ENCODE measurements at places on chromosomes 5 and 9. TPM values are rescaled to one million over a fixed set of nuclear protein-coding genes. Genes with fewer than 3 reads are reported as not detected.
A peak's percentile ranks its signal among the peaks of the same experiment; 100 is the strongest.

Gene GKAP1
- total RNA-seq, result 16.6 TPM

Gene PCDHGA2
- 7.0 TPM for total RNA-seq

Gene CNTFR
- 40.5 TPM for total RNA-seq

Gene IL9
- not detected for total RNA-seq

Gene N4BP3
- 0.54 TPM for total RNA-seq

Gene FTMT
- not detected for total RNA-seq

Gene GCNT4
- total RNA-seq, result 0.26 TPM

Gene SNX30
- 3.9 TPM for total RNA-seq

- no peak for DNase-seq
These were observed 522.3 kb upstream of the NUDT12 start for GRCh38 chr5:104084896-104085295.

DNA sequence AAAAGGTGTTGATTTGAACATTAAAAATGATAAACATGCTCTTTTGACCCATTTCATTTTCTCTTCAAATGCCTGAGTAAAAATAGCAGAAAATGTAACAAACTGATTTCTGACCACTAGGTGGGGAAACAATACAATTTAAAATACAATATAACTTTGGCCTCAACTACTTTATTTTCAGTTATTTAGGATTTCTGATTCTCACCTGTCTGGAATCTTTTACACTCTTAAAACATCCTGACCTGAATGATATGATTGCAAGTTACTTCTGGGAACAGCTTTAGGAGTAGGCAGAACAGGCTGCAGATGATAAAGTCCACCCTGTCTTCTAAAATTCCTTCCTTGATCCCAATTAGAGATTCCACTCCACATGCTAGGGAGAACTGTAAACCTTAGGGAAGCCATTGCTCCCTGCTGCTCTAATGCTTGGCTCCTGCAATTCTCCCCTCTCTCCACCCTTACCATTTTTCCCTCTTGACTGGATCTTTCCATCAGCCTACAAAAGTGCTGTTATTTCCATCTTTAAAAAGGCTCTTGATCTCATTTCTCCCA is 70.3 kb downstream of the FYB1 start:
- no peak for DNase-seq

- no peak for DNase-seq
These were observed 16.4 kb upstream of the TOR2A start for GRCh38 chr9:127751269-127752054.

- no peak for DNase-seq
These were observed 97.6 kb upstream of the GRHPR start for GRCh38 chr9:37324691-37325490.

DNA sequence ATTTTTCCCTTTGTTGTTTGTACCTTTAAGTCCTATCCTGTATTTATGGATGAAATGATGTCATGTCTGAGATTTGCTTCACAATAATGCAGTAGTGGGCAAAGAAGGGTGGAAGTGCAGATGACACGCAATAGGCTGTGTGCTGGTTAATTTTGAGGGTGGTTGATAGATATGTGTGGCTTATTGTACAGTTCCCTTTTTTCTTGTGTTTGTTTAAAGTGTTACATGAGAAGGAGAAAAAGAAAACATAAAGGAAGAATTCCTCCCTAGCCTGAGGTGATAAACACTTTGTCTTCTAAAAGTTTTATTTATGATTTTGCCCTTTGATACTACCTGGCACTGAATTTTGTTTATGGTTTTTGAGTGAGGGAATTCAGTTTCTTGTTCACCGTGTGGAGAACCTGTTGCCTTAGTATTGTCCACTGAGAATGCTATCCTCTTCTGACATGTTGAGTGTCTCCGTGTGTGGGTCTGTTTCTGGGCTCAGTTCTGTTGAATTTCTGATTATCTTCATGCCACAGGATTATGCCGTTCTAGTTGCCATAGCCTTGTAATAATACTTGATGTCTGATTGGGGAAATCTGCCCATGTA is 52.3 kb upstream of the FAM120AOS start:
- DNase-seq, result no peak

DNA sequence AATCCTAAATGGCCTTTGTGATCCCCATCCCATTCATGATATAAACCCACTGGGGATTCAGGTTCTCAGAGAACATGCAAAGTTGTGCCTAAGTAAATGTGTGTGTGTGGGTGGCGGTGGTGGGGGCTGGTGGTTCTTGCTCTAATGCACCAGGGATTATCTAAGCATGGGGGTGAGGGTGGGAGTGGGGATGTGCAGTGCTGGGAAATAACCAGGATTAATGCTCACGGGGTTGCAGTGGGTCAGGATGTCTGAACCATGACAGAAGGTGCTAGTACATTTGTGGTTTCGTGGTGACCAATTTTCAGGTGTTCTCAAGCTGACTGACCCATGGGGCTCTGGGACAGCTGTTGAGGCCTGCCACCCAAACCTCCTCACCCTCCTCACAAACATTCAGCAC is 101.0 kb downstream of the ZNF608 start:
- no peak for DNase-seq

- DNase-seq, result peak; percentile 93
These were observed at the start of gene NEURL1B for GRCh38 chr5:172640822-172641358. Gene NEURL1B (plus strand): TSS chr5:172641263. CDS start chr5:172641407, 144 bp downstream.

- no peak for DNase-seq
These were observed 336.7 kb downstream of the FAM170A start for GRCh38 chr5:119966028-119966427.

DNA sequence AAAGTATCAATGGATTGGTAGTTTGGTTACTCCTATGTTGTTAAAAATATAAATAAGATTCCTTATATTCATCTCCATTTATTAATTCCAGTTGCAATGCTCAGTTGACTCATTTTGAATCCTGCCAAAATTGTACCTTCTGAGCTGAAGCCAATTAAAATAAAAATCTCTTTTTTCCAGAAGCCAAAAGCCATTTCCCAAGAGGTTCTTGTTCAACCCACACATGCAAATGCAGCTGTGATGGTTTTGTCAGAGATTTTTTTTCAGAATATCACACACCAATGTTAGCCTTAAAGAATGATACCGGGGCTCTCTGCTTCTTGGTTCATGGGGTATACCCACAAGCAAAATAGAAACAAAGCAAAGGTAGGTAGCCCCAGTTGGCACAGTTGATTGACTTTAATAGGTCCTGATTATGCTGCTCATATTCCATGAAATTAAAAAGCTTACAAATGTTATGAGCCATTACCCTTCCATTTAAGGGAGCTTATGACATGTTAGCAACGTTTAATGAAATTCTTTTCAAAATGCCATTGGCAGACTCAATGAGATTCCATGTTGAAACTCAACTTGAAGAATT is 208.0 kb downstream of the SGCD start:
- DNase-seq, result no peak

- no peak for DNase-seq
These were observed 308.2 kb downstream of the ARL15 start for GRCh38 chr5:54001976-54002775.

DNA sequence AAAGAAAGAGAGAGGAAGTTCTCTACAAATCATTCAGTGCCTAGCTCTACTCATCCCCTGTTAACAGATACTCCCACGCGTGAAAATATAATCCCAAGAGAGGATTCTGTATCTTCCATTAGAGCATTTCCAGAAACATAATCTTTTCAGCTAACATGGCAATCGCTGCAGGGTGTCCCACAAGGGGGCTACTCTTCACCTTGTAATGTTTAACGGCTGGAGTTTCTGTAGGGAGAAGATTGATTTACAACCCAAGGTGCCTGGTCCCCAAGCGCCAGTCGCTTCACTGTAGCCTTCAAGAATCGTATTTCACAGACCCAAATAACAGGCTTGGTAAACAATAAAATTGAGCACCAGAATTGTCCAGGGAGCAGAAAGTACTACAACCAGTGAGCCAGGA is 318.7 kb downstream of the TLE1 start:
- no peak for DNase-seq

DNA sequence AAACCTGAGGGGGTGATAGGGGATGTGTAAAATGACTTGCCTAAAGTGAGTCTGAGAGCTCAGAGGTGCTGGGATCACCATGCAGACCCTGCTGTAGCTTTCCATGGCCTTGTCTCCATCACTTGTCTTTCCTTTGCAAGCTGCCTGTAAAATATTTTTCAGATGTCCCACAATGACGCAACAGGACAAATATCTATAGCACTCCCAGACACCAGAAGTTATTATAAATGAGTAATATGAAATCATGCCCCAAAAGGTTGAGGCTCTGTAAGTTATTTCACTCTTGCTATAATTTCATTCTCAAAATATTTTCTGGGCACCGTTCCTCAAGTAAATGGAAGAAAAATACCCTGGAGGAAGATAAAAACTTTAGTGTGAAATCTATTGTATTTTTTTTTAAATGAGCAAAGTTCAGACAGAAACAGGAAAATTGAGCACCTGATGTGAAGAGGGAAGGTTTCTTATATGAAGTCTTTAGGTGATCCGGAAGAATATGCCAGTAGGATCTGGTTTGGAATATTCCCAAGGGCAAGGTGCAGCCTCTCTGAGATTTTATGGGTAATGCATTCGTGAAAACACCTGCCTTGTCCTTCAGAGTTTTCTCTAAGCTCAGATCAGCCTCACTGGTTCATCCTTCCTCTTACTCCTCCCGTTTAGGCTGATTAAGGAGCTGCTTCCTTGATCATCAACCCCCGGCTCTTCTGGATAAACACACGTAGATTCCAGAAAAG is 138.3 kb upstream of the DMAC1 start:
- DNase-seq, result no peak

GRCh38 chr9:12859704-12860251 is 85.0 kb downstream of the LURAP1L start:
- DNase-seq, result no peak

GRCh38 chr9:75389101-75389500 is 300.8 kb downstream of the OSTF1 start:
- DNase-seq, result no peak

GRCh38 chr9:133718563-133719315 is 19.4 kb downstream of the SARDH start:
- DNase-seq, result no peak

DNA sequence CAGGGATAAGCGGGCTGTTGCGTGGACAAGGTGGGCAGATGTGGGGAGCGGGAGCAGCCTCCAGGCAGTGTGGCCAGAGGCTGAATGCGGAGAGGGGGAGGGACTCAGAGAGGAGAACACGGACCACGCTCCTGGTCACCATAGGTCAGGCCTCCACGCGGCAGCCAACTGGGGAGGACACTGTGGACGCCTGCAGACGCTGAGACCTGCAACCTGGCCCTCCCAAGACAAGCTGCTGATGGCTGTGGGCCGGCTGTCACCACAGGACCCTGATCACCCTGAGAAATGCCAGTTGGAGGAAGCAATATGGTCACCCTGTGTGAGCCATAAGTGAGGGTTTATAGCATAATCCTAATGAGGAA is 16.8 kb downstream of the LPCAT1 start:
- DNase-seq, result peak; percentile 42

- no peak for DNase-seq
These were observed 1.5 kb downstream of the F2R start for GRCh38 chr5:76717222-76718083.

- no peak for DNase-seq
These were observed 48.3 kb downstream of the EHMT1 start for GRCh38 chr9:137666955-137667670.
